Activated naive CD8-positive, alpha-beta T cell treated with anti-CD3 and anti-CD28 coated beads, Interleukin-2, amount 50 U/mL, for 24 hours (primary cell): ENCODE measurements at places on chromosomes 1 and 21.

- DNase-seq, result no peak
These were observed 3.8 kb upstream of the KTI12 start for GRCh38 chr1:52037402-52037814.

DNA sequence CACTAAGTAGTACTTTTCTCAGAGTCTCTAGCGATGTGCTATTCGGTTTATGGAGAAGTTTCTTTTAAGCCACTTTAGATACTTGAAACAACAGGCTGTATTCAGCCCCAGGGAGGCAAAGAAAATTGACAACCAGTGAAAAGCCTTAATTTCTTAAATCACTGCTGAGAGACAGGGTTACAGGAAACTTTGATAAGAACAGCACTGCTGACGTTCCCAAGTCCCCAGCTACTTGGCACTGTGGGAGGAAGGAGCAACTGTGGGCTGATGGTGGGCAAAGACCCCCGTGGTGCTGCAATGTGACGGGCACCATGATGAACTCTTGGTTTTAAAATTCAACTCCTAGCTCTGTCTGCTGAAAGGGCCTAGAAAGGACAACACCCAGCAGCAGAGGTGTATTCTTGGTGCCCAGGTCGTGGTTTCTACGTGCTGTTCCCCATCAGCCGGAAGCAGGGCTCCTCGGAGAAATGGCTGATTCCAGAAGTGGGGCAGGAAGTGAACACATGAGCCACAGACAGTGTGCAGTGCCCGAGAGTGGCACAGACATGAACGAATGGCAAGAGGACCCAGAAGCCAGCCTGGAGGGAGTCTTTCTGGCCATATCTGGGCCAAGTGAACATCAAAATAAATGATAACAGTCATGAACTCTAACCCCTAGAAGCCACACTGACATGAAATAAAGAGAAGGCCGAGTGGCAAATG lies 5.3 kb downstream of the PTTG1IP start:
- peak; percentile 47 for DNase-seq

DNA sequence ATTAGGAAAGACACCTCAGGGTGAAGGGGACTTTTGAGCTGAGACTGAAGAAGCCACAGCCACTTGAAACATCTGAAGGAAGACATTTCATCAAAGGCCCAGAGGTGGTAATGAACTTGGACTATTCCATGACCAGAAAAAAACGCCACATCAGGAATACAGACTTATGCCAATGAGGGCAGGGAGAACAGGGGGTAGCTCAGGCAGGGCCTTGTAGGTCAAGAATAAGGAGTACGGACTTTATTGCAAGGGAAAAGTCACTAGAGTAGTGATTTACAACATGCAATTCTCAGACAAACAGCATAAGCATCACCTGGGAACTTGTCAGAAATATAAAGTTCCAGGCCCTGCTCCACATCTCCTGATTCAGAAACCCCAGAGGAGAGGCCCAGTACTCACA lies 11.8 kb downstream of the TP53BP2 start:
- no peak for DNase-seq

DNA sequence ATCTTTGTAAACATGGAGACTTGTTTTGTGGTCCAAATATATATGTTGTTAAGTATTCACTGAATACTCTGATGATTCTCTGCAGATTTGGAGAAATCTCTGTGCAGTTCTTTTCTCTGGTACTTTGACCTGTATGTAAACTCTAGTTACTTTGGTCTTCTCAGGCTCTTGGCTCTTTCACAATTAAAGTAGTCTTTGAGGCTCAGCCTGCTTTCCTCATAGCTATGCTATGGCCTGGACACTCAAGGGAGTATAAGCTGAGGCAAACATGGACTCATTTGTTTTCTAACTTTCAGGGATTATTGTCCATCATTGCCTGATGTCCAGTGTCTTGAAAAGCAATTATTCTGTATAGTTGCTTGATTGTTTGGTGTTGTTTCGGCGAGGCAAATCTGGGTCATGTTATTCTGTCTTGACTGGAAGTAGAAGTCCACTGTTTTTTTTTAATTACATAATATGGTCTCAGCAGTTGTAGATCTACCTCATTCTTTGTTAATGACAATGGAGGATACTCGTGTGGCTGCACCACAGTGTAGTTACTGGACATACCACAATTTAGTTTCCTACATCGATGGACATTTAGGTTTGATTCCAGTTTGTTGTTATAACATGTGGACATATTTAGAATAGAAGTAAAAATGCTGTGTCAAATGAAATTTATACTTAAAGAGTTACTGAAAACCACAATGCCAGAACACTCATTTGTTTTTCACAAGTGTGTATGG lies 9.2 kb downstream of the PTBP2 start:
- no peak for DNase-seq

DNA sequence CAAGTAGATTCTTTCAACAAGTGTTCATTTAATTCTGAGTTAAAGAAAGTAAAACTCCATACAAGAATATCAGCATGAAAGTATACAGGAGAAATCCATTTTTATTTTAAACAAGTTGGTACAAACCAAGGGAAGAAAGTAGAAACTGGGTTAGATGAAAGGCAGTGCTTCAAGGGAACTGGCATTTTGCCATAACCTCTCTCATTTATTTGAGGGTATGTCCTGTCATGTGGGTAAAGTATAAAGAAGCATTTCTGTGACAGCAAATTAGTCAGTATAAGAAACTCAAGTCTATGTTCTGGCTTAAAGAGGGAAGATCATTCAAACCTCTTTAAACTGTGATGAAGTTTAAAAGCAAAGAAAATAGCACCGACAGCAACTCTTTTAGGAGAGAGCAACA lies 32.0 kb downstream of the OLFM3 start:
- no peak for DNase-seq

DNA sequence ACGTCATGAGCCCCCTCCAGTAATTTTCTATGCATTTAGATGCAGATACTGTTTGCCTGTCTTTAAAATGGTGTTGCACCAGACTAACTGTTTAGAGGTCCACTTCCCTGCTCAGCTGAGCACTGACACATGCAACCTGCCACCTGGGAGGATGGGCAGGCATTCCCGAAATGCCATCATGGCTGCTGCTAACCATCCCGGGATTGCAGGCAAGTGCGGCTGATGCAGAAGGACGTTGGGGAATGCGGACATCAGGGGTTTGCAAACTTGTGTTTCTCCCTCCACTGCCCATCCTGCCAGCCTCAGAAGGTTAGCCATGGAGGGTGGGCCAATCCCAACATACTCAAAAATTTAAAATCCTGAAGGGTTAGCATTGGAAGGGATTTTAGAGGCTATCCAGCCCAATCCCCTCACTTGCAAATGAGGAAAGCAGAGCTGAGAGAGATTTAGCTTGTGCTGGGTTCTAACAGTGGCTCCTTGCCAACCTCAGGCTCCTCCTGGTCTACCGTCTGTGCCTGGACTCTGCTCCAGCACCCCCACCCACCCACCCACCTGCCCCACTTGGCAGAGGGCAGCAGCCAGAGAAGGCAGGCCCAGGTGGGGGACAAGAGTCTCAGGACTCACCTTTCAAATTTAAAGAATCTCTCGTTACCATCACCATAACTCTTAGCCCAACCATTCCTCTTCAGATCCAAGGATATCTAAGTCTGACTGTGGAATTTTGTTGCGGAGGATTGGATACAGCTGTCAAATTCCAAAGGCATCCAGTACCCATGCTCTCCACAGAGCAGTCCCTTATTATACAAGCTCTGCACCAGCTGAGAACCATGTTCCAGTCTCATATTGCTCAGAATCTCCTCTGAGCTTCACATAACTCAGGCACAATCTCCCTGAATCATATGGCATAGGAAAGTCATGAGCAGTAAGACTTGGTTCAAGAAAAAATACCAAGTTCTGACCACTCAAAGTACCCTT lies 34.2 kb downstream of the HIVEP3 start:
- DNase-seq, result no peak

- DNase-seq, result no peak
These were observed 4.6 kb downstream of the TNFRSF1B start for GRCh38 chr1:12171206-12172041.

DNA sequence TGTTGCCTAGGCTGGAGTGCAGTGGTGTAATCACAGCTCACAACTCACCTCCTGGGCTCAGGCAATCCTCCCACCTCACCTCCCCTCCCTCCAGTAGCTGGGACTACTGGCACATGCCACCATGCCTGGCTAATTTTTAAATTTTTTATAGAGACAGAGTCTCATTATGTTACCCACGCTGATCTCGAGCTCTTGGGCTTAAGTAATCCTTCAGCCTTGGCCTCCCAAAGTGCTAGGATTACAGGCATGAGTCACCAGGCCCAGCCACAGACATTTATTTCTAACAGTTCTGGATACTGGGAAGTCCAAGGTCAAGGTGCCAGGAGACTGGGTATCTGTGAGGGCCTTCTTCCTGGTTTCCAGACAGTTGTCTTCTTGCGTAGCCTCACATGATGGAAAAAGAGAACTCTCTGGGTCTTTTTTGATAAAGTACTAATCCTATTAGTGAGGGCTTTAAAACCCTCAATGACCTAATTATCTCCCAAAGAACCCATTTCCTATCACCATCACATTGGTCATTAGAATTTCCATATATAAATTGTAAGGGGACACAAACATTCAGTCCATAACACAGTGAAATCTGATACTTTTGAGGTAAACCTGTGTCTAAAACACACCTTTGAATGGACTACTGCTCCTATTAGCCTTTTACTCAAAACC lies 67.9 kb downstream of the PHACTR4 start:
- DNase-seq, result no peak

DNA sequence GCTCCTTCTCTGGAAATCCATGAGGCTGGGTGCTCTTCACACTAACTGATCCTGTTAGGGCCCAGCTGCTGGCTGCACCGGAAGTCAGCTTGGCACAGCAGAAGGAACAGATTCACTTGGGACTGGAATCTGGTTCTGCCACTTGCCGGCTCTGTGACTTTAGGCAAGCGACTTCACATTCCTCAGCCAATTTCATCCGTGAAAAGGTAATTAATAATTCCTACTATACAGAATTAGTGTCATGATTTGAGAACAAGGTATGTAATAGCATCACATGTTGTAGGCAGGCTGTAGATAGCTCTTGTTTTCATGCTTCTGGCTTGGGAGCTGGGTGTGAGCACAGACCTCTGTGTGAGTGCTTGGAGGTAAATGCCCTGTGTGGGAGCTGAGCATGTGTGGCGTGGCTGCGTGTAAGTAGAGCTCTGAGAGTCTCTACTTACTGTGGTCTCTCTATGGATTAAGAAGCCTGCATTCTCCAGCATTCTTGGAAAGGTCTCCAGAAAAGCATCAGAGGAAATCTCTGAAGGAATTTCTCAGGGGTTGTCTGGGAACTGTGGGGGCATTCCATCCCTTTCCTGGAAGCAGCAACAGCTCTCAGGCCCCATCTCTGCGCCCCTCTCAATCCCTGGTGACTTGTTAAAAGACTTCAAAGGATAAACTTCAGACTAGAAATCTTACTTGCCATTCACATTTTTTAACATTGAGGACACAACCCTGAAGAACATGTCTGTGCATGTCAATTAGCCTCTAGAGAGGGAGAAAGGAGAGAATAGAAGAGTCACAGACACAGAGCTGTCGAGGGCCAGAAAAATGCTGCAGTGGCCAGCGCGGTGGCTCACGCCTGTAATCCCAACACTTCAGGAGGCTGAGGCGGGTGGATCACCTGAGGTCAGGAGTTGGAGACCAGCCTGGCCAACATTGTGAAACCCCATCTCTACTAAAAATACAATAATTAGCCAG lies 47.7 kb upstream of the PPM1J start:
- DNase-seq, result no peak

DNA sequence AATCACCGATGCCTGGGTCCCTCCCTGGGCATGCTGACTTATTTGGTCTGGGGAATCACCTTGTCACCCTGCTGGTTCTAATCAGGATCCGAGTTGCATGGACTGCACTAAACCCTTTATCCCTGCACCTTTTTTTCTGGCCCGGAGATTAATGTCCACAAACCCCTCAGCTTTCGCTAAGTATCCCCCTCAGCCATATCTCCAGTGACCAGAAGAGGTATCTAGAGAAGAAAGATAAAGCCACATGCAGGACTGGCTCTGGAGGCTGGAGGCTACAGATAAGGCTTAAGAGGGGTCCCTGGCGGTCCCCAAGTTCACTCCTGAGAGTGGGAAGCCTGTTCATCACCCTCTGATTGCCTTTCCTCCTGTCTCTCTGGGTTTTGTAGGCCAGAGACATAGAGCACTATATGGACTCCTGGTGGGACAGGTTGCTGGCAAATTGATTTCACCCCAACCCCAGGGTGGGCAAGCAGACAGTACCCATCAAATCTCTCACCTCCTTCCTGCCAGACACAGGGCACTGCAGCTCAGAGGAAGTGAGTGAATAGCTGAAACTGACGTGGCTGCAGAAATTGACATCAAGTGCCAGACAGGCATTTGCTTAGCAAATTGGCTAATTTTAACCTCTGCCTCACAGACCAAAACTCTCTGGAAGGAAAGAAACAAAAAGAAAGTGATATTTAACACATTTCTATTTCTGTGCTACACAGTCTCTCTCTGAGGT lies 38.8 kb downstream of the HMGB4 start:
- DNase-seq, result no peak

DNA sequence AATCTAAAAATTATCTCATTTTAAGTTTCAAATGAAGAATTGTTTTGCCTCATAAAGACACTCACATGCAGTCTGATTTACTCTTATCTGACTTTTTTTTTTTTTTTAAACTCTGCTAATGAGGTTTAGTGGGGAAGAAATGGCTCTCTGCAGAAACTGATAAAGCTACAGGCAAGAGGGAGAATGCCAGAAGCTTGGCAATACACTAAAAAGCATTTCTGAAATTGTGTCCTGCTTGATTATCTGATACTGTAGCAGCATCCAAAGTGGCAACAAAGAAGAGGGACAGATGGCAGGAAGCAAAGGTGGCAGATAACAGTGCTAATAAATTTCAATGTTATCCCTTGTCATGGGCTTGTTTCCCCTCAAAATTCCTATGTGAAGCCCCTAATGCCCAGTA lies 1744.9 kb downstream of the NCAM2 start:
- no peak for DNase-seq

DNA sequence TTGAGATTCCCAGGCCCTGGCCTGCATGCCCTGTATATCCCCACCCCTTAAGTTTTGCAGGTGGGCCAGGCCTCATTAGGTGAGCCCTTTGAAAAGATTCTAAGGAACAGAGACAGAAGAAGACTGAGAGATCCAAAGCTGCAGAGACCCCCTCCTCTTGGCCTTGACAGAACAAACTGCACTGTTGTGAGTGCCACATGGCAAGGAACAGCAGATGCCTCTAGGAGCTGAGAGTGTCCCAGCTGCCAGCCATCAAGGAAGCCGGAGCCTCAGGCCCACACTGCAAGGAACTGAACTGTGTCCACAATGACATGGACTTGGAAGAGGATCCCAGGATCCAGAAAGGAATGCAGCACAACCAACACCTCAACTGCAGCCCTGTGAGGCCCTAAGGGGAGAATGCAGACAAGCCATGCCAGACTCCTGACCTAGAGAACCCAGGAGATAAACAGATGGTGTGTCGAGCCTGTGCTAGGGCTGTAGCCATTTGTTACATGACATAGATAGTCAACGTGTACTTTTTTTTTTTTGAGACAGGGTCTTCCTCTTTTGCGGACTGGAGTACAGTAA lies 182.7 kb downstream of the AJAP1 start:
- no peak for DNase-seq
